ENCODE measurements at places on chromosomes 12 and 14. TPM values are rescaled to one million over a fixed set of nuclear protein-coding genes. Genes with fewer than 3 reads are reported as not detected.

The KLRC2 gene
- total RNA-seq, result not detected

The BAG5 gene
- 25.8 TPM for total RNA-seq

The GYS2 gene
- total RNA-seq, result not detected

The CFAP251 gene
- 1.6 TPM for total RNA-seq

The SYNE3 gene
- total RNA-seq, result 4.8 TPM

GRCh38 chr12:65631621-65632111 is 192.6 kb upstream of the HMGA2 start:
- peak; percentile 99 for DNase-seq

DNA sequence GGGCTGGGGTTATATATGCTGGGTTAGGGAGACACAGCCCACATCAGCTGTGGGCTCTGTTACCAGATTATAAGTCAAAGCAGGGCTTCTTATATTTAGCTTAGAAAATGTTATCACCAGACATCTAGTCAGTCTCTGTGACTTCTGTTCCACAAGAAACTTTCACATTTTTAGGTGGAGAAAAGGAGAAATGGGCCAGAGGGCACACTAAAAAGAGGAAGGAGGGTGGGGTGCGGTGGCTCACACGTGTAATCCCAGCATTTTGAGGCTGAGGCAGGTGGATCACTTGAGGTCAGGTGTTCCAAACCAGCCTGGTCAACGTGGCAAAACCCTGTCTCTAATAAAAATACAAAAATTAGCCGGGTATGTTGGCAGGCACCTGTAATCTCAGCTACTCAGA is 28.0 kb upstream of the SLC38A1 start:
- no peak for DNase-seq

GRCh38 chr12:8677362-8677761 is 14.7 kb upstream of the MFAP5 start:
- DNase-seq, result no peak
